ENCODE measurements at places on chromosomes 12 and 14.

- peak; percentile 58 for DNase-seq
These were observed at the start of gene PAX9 for GRCh38 chr14:36661506-36662257. Gene PAX9 (plus strand): TSS chr14:36661860. CDS start chr14:36662090, 230 bp downstream.

- no peak for DNase-seq
These were observed 135.3 kb downstream of the AEBP2 start for GRCh38 chr12:19574601-19575000.

GRCh38 chr12:9333161-9333560, 125.0 kb upstream of the PZP start:
- no peak for DNase-seq

GRCh38 chr12:116201359-116201758, 76.1 kb downstream of the MED13L start:
- no peak for DNase-seq

DNA sequence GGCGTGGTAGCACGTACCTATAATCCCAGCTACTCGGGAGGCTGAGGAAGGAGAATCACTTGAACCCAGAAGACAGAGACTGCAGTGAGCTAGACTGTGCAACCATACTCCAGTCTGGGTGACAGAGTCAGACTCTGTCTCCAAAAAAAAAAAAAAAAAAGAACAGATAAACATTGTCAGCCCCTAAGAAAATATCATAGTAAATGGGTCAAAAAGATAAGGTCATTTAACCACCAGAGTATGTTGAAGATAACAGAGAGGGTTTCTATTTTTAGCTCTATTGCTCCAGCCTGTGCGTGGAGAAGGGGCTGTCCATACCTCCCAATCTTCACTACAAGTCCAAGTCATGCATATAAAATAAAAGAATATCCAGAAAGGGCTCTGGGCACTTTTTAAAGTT, 15.4 kb downstream of the LGMN start:
- DNase-seq: peak; percentile 16

- no peak for DNase-seq
These were observed 309.4 kb upstream of the DIO3 start for GRCh38 chr14:101251812-101252442.

DNA sequence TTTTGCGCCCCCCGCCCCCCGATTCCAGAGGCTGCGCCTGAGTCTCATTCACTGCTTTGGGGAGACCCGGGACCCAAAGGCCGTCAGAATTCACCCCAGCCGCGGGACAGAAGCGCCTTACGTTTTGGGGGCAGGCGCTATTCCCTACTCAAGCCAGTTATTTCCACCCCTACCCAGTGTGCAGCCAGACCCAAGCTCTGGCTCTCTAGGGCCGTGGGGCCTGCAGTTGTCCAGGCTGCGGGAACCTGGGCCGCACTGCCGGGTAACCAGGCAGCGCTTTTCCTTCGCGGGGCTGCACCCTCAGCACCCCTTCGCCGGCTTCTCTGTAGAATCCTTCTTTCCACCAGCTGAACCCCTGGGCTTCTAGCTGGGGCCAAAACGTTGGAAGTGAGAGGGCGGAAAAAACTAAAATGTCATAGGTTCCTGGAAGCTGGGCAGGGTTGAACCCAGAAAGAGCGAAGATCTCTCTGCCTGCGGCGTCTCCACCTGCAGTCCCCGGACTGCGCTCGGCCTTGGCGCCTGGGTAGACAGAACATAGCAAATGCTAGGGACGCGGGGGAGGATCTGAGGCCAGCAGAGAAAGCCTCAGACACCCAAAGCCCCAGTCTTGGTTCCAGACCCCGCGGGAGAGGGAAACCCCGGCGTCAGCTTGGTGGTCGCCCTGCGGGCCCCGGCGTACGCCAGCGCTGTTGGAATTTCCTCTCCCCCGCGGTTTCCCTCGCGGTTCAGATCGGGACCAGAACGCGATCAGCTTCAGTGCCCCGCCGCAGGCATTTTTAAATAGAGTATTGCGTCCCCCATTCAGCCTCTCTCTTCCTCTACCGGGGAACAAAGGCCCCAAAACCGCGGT, 18.3 kb downstream of the TBX3 start:
- DNase-seq: no peak

GRCh38 chr12:91109581-91110310, 1.5 kb downstream of the LUM start:
- DNase-seq: no peak

GRCh38 chr12:13288501-13288900, 92.0 kb downstream of the EMP1 start:
- peak; percentile 20 for DNase-seq

DNA sequence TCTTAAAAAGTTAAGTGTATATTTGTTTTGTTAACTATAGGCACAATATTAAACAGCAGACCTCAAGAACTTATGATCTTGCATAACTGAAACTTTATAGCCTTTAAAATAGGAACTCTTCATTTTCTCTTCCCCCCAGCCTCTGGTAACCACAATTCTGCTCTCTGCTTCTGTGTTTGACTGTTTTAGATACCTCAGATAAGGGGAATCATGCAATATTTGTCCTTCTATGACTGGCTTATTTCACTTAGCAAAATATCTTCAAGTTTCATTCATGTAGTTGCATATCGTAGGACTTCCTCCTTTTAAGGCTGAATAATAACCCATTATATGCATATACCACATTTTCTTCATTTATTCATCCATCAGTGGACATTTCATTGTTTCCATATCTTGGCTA, 131.3 kb downstream of the PTPRO start:
- DNase-seq: no peak

- no peak for DNase-seq
These were observed 27.5 kb downstream of the HVCN1 start for GRCh38 chr12:110661337-110661972.

GRCh38 chr12:123571343-123571813, 13.0 kb upstream of the TMED2 start:
- DNase-seq: peak; percentile 91

GRCh38 chr12:65740873-65741600, 83.2 kb upstream of the HMGA2 start:
- peak; percentile 90 for DNase-seq

DNA sequence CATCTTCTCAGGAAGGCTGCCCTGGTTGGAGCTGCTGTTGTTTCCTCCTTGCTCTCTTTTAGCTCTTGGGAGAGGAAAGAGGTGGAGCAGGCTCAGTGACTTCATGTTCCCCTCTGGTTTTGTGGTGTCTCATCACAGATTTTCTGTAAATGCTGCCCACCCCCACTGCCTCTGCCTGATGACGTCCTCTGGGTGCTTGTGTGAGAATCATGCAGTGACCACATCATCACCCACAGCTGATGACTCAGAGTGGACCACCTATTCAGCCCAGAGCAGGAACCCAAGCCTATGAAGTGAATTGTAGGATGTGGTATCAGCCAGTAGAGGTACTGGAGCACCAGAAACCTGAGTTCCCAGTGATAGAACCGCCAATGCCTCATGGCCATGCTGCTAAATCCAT, at the start of gene GZMB:
TSS of gene GZMB (minus strand) at position 33 of the 400 bp plus-strand sequence. CDS start at position 3, 30 bp downstream.
- DNase-seq: no peak

GRCh38 chr12:6852651-6853354, 853 bp downstream of the USP5 start:
- DNase-seq: peak; percentile 81

GRCh38 chr12:68491204-68491960, 119.3 kb upstream of the RAP1B start:
- no peak for DNase-seq

DNA sequence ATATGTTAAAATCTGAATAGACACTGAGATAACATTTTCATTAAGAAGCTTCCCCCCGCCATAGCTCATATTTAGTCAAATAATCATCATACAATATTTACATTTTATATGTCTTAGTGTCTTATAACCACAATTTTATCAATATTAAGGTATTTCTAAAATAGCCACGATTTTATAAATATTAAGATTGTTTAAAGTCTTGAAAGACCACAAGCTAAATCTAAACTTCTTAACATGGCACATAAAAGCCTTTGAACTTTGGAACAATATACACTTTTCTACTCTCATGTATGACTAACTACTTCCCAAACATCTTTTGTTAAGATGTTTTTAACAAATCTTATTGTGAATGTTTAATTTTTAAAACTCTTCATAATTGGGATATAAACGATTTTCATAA, 6.5 kb downstream of the USP44 start:
- DNase-seq: no peak

DNA sequence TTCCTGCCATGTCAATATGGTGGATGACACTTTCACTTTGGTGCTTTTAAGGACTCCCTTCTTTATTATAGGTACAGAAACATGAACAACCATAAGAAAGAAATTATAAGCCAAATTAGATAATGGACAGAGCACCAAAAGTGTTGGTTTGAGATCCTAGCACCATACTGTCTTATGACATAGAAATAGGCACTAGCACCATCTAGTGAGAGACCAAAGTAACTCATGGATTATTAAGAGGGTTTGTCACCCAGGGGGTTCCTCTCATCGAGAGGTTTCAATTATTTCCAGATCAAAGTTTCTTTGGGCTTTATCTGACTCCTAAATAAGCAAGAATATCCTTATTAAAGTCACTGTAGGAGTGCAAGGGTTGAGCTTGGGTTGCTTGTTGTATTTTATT, 153.0 kb upstream of the DIO2 start:
- peak; percentile 66 for DNase-seq

DNA sequence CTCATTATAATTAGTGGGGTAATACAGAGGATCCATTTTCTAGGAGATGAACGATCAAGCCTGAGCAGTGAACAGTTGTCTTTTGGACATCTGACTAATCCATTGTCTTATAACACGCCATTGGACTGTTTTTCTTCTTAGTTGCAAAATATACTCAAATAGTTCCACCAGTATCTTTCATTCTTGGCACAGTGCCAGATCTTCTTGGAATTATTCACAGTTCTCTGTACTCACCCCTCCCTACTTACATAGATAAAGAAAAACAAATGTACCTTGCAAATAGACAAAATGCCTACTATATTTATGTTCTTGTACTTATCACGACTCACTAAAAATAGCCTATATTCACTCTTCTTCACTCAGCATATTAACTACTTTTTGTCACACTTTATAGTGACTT, 3.8 kb downstream of the CBLN3 start:
- peak; percentile 91 for DNase-seq

DNA sequence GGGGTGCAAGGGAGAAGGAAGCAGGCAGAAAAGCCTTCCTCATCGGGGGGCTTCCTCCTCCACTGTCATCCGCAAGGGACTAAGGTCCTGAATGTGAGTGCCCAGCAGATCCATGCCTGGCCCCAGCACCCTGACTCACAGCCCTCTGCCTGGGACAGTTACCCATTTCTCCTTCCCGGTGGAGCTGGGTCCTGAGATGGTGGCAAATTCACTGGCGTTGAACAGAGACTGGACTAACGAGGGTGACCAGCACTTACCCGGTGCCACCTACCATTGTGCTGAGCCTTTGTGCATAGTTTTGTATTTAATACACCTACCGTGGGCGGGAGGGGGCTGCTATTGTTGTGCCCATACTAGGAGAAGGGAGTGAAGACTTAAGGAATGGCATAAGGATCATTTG, 30.9 kb upstream of the PLEKHG6 start:
- DNase-seq: no peak

GRCh38 chr12:26143291-26143690, 18.5 kb upstream of the BHLHE41 start:
- DNase-seq: no peak

- DNase-seq: no peak
These were observed 33.0 kb downstream of the FOXN3 start for GRCh38 chr14:89384023-89384422.

GRCh38 chr12:53980104-53980801, 4.7 kb upstream of the HOXC10 start:
- no peak for DNase-seq

- DNase-seq: no peak
These were observed 128.7 kb upstream of the C14orf180 start for GRCh38 chr14:104450811-104451401.

DNA sequence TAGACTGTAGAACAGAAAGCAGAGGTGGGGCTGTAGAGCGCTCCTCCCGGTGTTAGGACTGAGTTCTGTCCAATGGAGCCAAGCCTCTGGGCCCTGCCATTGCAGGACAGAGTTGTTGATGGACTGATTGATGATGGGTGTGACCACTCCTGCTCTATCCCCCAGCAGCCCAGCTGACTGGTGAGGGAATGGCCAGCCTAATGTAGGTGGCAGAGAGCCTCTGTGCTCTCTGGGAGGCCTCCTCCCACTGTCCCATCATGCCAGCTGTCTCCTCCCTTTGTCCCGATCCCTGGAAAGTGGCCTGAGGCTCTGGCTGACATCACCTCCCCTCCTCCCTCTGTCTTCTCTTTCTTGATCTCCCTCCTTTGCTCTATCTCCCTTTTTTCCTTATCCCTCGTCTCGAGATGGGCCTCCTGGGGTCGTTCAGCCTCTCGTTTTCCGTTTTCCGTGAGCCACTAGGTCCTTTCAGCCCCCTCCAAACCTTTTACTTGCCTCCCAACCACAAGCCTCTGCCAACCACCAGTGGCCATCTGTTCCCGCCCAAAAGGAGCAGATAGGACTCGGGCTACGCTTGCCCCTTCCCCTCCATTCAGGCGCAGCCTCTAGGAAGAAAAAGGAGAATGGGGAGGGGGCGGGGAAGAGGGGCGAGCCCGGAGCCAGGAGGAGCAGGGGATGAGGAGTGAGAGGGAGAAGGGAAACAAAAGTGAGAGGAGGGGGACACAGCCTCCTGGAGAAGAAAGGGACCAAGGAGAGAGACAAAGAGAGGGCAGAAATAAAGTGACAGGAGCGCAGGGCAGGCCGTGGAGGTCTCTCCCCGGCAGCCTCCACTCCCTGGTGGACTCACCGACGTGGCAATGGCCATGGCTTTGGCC, 572 bp downstream of the EFS start:
- no peak for DNase-seq

- DNase-seq: no peak
These were observed 31.4 kb downstream of the ETNK1 start for GRCh38 chr12:22656376-22656775.

- DNase-seq: no peak
These were observed 17.6 kb upstream of the TRAF3 start for GRCh38 chr14:102759456-102760187.

- no peak for DNase-seq
These were observed 161.2 kb downstream of the TMTC3 start for GRCh38 chr12:88303335-88303734.

- no peak for DNase-seq
These were observed 10.1 kb upstream of the CLEC12A start for GRCh38 chr12:9961106-9961505.

- DNase-seq: no peak
These were observed 89.3 kb downstream of the DUSP6 start for GRCh38 chr12:89262855-89263552.

DNA sequence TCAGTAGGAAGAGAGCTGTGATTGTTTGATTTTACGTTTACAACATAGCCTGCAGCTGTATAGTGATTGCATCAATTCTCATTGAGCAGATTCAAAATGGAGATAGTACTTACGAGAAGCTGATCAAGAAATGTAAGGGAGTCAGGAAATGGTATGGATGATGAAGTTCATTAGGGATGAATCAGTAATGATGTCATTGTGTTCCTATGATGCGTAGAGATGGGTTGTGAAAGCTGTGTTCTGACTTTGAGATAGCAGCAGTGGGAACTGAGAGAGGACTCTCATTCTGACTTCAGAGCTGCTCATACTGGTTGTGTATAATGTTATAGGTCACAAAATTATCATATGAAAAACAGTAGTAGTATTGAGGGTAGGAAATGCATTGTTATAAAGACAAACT, 44.0 kb downstream of the TTLL5 start:
- DNase-seq: peak; percentile 45

GRCh38 chr14:33871394-33871793, 79.5 kb downstream of the EGLN3 start:
- DNase-seq: no peak

GRCh38 chr12:3236345-3237187, 159.4 kb downstream of the TSPAN9 start:
- DNase-seq: peak; percentile 52
